GM06990 (cell line): ENCODE measurements at places on chromosomes 4 and X.
A peak's percentile ranks its signal among the peaks of the same experiment; 100 is the strongest.

DNA sequence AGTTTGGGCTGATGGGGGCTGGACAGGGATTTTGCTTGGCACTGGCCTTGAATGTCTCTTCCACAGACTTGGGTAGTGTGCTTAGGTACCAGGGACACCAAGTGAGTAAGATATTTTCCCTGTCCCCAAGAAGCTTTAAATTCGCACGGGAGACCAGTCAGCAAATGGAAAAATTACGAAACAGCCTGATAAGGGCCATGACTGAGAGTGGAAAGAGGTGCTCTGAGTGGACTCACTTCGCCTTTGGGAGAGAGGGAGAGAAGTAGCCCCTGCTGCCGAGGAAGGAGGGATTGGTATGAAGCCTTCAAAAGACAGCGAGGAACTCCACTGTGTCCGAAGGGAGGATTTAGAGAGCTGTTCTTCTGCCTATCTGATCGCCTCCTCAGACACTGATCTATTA, 2.6 kb downstream of the LSM6 start:
- no peak for DNase-seq

GRCh38 chrX:153608376-153608775, 9.4 kb upstream of the CCNQ start:
- DNase-seq, result no peak

- DNase-seq, result no peak
Measured at GRCh38 chrX:120517936-120518335, 42.8 kb downstream of the CUL4B start.

GRCh38 chrX:24577091-24577490, 70.1 kb downstream of the PCYT1B start:
- no peak for DNase-seq

DNA sequence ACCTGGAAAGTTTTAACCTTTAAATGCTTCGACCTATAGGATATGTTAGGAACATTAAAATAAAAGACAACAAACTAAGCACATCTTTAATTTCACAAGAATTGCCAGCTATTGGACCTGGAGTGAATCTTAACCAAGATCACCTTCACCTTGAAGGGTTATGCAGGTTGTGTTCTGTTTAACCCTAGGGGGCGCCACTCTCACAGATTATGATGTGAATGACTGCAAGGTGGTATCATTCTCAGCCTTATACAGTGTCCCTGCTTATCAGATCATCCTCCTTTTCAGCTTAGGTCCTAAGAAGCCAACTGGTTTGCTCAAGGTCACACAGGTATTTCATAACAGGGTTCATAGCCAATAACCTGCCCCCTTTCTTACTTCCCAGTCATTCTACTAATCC, 23.5 kb downstream of the INTS6L start:
- DNase-seq, result no peak

DNA sequence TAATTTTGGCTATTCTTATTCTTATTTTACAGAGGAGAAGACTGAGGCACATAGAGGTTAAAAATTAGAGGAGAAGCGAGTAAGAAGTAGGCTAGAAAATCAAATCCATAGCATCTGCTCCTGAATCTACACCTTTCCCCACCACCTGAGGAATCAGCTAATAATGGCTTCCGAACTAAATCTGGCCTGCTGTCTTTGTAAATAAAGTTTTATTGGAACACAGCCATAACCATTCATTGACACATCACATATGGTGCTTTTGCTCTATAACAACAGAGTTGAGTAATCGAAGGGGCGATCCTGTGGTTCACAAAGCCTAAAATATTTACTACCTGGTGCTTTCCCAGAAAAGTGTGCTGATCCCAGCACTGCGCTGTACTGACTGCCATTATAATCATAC, 38.2 kb downstream of the F11 start:
- no peak for DNase-seq

DNA sequence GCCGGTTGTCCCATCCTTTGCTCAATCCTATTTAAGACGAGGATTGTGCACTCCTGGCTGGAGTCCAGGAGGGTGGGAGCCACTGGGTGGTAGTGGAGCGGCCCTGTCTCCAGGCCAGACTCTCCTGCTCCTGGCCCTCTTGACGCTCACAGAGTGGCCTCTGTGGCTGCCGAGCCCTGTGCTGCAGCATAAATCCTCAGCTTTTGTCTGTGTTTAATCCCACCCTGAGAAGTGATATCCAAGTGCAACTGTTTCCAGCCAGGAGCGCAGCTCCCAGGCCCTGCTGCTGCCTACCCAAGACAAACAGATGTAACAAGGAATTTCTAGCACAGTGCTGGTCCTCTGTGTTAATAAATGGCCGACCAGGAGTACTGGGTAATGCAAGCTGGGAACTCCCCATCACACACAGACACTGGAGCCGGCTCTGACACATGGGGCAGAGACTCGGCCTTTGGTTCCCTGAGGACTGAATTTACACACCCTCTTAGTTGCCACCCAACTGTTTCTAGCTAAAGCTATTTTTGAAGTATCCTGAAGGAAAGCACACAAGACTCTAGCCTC, 85.3 kb downstream of the GATB start:
- no peak for DNase-seq

- no peak for DNase-seq
Measured at GRCh38 chrX:30153881-30154260, 61.5 kb upstream of the MAGEB2 start.

DNA sequence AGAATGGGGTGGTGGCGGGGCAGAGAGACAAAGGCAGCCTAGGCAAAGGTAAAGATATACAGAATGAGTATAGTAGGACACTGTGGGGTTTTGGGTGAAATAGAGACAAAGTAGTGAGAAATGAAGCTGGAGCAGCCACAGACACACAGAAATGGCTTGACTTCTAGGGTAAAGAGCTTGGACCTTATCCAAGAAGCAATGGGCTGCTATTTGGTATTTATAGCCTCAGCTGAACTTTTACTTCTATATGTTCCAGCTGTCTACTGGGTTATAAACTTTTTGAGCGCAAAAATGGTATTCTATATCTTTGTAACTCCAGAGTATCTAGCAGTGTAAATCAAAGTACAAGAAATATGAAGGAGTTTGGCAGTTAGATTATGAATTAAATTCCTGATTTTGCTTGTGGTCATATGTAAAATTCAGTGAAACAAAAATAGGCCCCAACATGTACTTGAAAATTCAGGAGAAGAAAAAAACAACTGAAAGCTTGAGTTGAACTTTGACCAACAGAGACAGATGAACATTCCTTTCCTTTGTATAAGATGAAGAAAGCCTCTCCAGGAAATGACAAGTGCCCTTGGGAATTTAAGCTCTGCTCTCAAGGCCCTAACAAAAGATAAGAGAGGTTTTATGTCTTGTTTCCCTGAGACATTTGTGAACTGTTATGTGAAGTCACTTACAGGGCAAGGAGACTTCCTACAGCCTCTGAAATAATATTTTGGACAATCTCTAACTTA, 354.1 kb downstream of the CHIC1 start:
- DNase-seq, result no peak

- no peak for DNase-seq
Measured at GRCh38 chr4:138870737-138871554, 144.6 kb upstream of the NOCT start.

DNA sequence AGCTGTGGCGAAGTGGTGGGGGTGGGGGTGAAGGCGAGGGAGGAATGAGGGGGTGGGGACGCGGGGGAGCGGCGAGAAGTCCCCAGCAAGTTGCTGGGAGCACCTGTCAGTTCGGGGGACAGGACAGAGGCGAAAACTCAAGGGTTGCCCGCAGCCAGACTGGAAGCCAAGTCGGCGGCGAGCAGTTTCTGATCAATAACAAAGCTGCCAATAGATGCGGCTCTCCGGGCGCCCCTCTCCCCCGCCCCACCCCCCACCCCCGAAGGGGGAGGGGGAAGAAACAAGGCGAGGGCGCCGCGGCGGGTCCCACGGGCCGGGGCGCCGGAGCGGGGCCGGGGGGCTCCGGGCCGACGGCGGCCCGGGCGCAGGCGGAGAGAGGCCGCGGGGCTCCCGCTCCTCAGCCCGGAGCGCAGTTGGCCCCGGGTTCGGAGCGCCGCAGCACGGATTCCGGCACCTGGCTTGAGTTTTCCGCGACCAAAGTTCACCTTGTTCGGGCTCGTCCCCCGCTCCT, 379 bp downstream of the PDGFC start:
- no peak for DNase-seq

DNA sequence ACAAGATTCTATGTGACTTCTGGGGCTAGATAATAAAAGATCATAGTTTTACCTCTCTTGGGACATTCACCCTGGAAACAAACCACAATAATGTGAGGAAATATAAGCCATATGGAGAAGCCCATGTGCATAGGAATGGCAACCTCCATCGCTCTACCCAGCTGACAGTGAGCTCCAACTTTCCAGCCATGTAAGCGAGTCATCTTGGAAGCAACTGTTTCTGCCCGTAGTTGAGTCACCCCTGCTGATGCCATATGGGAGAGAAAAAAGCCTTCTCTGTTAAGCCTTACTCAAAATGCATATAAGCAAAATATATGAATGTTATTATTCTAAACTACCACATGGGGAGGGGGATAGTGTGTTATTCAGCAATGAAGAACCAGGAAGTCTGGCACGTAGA, 31.4 kb upstream of the RELL1 start:
- no peak for DNase-seq

DNA sequence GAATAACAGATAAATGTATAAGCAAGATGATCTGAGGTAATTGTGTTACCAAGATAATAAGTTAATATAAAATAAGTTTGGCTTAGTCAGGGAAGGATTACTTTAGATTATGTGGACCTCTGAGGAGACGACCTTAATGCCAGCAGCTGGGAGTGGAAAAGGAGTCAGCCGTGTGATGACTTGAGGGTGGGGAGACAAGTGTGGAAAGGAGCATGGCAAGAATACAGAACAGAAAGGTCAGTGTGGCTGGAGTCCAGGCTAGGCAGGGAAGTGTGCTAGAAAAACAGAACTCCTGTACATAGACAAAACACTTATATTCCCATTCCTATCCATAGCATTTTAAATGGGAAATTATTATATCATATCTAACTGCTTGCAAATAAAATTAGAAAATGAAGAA, 138.8 kb downstream of the PDLIM5 start:
- no peak for DNase-seq

- DNase-seq, result peak; percentile 62
Measured at GRCh38 chr4:75251547-75251946, 262.7 kb downstream of the RCHY1 start.

DNA sequence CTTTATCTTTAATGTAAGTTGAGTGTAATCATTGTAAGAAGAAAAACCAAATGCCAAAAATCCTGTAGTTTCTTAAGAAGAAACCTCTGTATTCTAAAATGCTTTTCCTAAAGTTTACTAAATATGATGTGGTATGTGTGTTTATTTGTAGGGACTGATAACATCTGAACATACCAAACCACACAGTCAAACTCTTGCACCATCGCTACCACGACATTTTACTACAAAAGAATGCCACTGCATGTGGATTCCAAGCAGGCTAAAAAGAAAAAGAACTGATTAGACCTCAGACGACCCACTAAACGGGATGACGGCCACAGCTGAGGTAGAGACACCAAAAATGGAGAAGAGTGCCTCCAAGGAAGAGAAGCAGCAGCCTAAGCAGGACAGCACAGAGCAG, 46.1 kb downstream of the LAS1L start:
- no peak for DNase-seq

GRCh38 chr4:102497986-102498385, 3.2 kb upstream of the NFKB1 start:
- no peak for DNase-seq

- DNase-seq, result no peak
Measured at GRCh38 chr4:182766857-182767250, 150.3 kb downstream of the DCTD start.

DNA sequence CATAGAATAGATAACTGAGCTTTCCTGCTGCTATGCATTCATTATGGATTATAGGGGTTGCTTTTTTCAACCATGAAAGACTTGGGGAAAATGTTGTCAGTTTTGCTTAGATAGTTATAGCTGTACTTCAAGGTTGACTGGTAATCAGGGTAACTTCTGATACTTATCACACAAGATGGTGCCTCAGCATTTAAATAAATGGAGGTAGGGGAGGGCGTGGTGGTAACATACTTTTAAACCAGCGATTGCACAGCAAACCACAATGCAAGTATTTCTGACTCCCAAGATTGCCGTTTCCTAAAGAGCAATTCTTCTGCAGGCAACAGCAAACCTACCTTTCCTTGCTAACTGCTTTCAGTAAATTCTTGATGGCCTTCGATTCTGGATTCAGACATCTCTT, 1.3 kb downstream of the CXCL10 start:
- DNase-seq, result no peak

DNA sequence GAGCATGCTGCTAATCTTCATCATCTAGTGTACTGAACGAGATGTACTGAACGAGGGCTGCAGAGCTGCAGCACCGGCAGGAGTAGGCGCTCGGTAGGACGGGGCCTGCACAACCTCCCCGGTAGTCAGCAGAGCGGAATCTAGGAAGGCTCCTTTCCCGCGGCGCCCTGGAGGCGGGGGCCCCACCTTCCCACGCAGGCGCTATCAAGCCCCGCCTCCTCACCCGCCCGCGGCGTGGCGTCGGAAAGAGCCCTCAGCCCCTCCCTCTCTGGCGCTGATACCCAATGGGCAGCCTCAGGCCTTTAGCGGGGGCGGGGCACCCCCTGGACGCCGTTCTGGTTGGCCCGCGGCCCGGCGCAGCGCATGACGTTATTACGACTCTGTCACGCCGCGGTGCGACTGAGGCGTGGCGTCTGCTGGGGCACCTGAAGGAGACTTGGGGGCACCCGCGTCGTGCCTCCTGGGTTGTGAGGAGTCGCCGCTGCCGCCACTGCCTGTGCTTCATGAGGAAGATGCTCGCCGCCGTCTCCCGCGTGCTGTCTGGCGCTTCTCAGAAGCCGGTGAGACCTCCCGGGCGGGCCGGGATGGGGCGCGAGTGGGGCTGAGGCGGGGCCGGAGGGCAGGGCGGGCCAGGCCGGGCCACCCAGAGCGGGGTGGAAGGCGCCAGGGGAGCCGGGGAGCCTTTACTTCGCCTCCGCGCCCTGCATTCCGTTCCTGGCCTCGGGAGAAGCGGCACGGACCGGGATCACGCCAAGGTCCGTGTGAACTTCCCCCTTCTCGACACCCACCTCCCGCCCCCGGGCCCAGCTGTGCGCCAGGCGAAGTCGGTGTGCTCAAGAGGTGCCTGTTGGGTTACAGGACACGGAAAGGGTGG, at the start of gene PDHA1:
PDHA1 (plus strand) TSS at position 393 of the 874 bp plus-strand sequence; CDS start at position 504, 111 bp downstream.
- peak; percentile 92 for DNase-seq

DNA sequence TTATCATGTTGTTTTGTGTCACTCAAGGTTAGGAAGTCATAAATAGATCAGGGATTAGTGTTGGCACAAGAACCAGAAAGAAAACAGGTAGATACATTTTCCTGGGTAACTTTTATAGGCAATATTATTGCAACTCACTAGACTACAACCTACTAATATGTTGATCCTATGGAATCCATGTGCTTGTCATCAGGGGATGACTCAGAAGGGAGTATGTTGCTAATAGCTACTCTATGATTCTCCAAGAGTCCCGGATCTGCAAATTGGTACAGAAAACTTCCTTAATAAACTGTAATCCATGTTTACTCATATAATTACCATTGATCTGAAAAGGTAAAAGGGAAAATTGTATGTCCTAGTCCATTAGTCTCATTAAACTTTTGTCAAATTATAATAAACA, 11.7 kb upstream of the GNRHR start:
- no peak for DNase-seq

GRCh38 chr4:184857441-184858121, 31.8 kb upstream of the ACSL1 start:
- DNase-seq, result no peak
